Stimulated activated CD4-positive, alpha-beta T cell treated with anti-CD3 and anti-CD28 coated beads, Interleukin-1b, Interleukin-23, amount 100 ng/mL, for 4 hours (primary cell): ENCODE measurements at places on chromosomes 1 and 21.
A peak's percentile ranks its signal among the peaks of the same experiment; 100 is the strongest.

- DNase-seq = no peak
These were observed 134.5 kb downstream of the LIPI start for GRCh38 chr21:14076143-14076806.

DNA sequence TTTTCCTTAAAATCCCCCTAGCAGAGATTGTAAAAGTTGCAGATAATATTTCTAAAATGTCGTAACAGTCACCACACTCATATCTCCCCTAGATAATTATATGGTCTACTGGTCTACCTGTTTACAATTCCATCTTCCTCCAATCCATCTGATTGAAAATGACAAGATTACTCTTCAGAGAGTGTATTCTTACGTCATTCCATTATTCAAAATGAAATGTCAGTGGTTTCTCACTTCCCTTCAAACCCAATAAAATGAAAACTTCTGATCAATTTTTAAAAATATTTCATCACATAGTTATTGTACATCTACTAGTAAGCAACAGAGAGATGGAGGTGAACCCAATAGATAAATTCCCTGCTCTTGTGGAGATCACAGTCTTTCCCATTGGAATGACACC lies 202.2 kb upstream of the C8B start:
- no peak for DNase-seq

GRCh38 chr21:32162727-32163320 lies 116.0 kb downstream of the MIS18A start:
- no peak for DNase-seq

GRCh38 chr1:3707298-3707938 lies 44.8 kb upstream of the CCDC27 start:
- DNase-seq = no peak

DNA sequence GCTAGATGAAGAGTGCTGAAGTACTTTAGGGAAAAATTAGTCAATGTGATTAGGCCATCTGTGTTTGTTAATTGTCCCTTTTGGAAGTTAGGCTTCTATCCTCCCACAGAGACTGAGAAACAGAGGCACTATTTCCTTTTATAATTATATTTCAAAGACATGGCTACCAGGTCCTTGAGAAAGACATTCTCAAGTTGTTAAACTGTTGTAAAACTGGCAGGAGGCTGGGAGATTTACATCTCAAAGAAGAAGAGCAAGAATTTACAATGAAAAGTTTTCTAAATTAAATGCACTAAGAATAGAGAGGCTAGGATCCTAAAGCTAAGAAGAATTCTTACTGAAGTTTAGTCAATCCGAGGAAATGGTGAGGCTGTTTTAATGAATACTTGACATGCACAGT lies 74.0 kb upstream of the BRINP3 start:
- no peak for DNase-seq

- DNase-seq = no peak
These were observed 55.6 kb upstream of the GCLM start for GRCh38 chr1:93964777-93965200.

DNA sequence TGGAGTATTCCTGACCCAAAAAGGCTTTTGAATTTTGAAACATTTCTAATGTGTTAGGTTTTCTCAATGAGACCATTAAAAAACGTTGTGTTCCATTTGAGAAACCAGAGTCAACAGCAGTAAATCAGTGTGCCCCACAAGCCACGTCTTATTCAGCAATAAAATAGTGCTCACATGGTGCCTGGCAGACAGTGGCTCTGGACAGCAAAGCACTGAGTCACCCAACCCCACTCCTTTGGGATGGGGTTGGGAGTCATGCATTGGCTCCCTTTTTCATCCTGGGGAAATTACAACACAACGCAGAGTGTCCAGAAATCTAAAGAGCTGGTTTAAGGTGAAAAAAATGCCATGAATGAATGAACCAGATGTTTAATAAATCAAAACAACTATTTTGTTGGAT lies 46.5 kb downstream of the KCNJ15 start:
- no peak for DNase-seq

DNA sequence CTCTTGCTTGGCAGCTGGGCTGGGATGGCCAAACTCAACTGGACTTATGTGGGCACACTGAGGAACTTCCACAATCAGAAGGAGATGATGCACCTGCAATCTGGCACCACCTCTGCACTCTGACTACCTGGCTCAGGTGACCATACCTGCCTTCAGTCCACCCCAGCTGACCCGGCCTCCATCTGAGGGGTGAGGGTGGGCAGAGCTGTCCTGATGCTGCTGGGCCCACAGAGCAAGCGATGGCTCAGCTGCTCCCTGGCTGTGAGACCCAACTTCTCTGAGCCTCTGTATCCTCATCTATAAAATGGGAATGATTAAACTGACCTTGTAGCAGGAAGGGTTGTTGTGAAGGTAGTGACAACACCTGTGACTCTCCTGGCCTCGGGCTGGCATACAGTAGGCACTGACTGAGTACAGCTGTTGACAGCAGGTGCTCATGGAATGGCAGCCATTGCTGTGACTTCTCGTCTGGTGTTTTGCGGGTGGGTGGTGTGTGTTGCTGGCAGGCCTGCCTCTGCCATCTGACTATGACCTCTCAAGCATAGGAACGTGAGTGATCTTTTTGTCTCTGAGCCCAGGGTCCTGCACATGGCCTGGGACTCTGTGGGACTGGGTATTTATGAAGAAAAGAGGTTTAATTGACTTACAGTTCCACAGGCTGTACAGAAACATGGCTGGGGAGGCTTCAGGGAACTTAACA lies 438.5 kb downstream of the PTPRU start:
- DNase-seq = no peak

- DNase-seq = no peak
These were observed 92.9 kb upstream of the BARHL2 start for GRCh38 chr1:90809996-90810395.

DNA sequence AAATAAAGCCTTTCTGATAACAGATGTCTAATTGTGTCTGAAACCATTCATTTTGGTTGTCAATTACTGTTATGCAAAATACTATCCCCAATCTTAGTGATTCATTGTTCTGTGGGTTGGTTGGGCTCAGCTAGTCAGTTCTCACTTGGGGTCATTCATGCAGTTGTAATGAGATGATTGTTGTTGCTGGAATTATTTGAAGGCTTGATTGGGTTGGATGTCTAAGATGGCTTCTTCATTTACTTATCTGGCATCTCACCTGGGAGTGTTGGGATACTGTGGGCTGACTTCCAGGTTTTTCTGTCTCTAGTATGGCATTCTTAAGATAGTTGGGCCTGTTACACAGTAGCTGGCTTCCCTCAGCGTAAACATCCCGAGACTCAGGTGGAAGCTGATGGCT lies 217.8 kb upstream of the B3GALT2 start:
- DNase-seq = no peak

GRCh38 chr21:40516335-40516734 lies 330.6 kb downstream of the DSCAM start:
- DNase-seq = no peak

GRCh38 chr1:245679821-245680780 lies 525.3 kb downstream of the KIF26B start:
- no peak for DNase-seq

DNA sequence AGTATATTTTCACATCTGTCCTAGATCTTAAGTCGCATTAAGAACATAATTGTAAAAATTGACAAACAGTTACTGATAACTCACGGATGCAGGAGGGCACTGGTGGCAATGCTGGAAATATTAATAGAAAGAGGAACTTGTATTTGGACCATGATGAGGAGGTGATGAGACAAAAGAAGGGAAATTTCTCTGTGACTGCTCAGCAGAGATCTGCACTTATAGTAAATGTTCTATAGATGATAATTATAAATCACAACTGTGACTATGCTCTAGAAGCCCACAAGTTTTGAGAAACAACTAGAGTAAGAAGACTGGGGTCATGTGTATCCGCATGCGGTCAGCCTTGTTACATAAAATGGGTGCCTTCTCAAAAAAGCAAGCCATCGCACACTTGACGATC lies 8.7 kb upstream of the DUSP12 start:
- DNase-seq = no peak

GRCh38 chr1:205977402-205978014 lies 25.7 kb downstream of the RAB7B start:
- peak; percentile 71 for DNase-seq

GRCh38 chr1:100627054-100627716 lies 89.2 kb downstream of the GPR88 start:
- no peak for DNase-seq

GRCh38 chr1:228289239-228289849 lies 81.5 kb downstream of the OBSCN start:
- DNase-seq = no peak

DNA sequence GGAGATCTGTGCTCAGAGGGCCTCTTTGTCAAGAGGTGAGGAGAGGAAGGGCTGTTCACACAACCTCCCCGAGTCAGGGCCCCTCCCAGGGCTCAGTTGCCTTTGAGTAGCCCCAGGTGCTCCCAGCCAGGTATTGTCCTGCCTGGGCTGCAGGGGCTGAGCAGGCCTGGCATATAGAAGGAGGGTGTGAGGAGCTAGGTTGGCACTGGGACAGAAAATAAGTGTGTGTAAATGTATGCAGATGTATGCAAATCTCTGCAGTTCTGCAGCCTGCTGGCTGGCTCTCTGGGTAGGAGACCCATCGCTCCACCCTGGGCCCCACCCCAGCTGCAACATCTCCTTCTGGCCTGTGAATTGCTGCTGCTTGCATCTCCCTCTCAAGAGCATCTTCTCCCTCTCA lies 52.4 kb downstream of the NAV1 start:
- no peak for DNase-seq

- no peak for DNase-seq
These were observed 94.4 kb downstream of the COLGALT2 start for GRCh38 chr1:183942933-183943693.

- no peak for DNase-seq
These were observed 45.3 kb upstream of the MAN1A2 start for GRCh38 chr1:117321680-117322609.

GRCh38 chr1:101200513-101200912 lies 36.3 kb upstream of the S1PR1 start:
- no peak for DNase-seq

DNA sequence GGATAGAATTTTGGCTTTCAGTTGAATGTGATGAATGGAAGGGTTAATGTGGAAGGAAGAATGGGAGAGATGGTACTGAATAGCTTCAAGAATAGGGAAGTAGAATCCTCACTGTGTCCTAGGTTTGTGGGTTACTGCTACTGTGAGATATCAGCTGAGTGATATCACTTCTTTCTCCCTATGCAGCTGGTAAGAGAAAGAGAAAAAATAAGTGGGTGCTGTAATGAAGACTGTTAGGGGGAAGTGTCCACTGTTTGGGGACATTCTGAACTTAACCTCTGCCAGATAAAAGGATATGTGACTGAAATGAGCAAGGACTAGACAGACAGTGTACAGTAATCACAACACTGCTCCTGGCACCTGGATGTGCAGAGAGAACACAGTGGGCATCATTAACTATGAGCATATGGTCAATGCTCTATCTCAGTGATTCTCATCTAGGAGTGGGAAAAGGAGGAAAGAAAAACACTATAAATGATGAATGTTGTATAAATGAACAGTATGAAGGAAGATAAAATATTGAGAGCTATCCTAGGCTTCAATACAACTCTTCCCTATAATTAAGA lies 25.6 kb upstream of the MOB3C start:
- DNase-seq = no peak

- no peak for DNase-seq
These were observed 137.8 kb downstream of the BARHL2 start for GRCh38 chr1:90579212-90579802.

- DNase-seq = no peak
These were observed 322.6 kb downstream of the LTN1 start for GRCh38 chr21:28669971-28670653.

GRCh38 chr1:24373044-24373443 lies 40.5 kb downstream of the STPG1 start:
- no peak for DNase-seq

DNA sequence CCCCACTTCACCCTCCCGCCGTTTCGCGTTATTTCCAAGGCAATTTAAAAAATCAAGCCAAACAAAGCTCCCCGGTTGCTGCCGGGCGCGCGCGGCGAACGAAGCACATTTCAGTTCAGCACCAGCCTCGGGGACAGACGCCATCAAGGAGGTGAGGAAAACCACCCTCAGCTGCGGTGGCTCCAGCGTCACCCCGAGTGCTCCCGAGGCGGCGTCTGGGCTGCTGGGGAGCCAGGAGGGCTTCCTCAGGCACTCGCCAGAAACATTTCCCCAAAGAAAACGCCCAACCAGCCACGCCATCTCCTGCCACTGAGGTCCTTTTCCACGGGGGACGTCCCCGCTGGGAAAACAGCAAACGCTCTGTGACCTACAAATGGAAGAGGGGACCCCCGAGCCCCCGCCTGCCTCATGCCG lies 623 bp downstream of the GNG4 start:
- peak; percentile 33 for DNase-seq

DNA sequence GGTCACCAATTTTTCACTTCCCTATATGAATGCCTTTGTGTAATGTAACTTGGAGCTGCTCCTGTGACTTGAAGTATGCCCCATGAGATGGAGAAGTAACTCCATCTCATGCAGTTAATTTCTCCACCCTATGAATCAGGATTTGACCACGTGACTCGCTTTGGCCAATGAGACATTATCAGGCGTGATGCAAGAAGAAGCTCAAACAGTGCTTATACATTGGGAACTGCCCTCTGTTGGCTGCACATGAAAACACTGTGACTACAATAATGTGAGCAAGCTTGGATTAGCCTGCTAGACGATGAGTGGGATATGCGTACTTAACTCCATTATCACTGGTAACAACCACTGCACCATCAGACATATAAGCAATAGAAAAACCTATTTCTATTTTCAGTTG lies 684.4 kb downstream of the PLA2G4A start:
- DNase-seq = no peak

- DNase-seq = no peak
These were observed 25.0 kb downstream of the PTGFRN start for GRCh38 chr1:116934586-116935207.
